NCI-H1417 (cell line): ENCODE measurements at places on chromosomes 1 and 21.

- peak; percentile 13 for DNase-seq
These were observed 11.5 kb upstream of the RUNX3 start for GRCh38 chr1:24941564-24941963.

DNA sequence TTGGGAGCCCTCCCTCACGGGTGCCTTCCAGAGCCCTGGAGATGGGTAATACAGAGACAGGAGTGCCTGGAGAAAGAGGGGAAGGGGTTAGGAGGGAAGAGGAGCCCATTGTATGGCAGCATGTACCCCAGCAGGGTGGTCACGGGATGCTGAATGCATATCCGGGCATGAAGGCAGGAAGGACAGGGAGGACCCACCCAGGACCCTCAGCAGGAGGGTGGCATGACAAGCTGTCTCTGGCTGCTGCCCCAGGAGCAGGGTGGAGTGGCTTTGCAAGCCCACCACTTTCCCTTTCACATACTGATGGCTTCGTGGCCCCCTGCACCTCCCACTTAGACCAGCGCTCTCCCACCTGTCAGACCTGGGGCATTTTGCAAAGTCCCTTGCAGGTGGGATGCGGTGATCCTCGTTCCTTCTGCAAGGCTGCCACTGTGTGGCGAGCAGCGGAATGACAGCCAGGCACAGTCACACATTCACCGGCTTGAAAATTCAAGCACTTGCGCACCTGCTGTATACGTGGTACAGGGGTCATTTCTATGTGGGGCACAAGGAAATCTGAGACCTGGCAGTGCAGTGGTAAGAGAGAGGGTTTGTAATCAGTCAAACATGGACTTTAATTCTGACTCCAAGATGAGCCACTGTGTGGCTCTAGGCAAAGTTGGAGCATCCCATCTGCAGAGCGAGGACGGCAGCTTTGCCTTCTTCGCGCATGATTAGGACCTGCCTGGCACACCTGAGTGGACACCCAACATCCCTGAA is 53.2 kb upstream of the TMEM51 start:
- peak; percentile 54 for DNase-seq

DNA sequence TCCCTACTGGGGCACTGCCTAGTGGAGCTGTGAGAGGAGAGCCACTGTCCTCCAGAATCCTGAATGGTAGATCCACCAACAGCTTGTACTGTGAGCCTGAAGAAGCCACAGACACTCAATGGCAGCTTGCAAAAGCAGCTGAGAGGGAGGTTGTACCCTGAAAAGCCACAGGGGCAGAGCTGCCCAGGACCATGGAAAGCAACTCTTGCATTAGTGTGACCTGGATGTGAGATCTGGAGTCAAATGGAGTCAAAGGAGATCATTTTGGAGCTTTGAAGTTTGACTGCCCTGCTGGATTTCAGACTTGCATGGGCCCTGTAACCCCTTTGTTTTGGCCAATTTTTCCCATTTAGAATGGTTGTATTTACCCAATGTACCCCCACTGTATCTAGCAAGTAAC is 871.4 kb upstream of the PRMT6 start:
- DNase-seq: no peak

DNA sequence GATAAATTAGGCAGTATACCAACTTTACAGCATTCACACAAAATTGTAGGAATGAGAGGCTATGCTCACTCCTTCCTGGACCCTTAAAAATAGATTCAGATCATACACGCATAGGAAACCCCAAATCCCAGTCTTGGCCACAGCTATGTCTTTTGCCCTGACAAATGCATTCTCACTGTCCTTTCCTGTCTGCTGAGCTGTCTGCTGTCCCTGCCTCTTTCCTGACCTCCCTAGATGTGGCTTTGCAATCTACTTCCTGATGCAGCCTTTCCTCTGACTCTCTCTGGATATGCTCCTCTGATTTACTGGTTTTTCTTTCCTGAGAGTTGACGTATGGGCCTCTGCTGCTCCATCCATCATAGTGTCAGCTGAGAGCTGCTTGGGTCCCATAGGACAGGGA is 59.8 kb upstream of the SLC35F3 start:
- no peak for DNase-seq

DNA sequence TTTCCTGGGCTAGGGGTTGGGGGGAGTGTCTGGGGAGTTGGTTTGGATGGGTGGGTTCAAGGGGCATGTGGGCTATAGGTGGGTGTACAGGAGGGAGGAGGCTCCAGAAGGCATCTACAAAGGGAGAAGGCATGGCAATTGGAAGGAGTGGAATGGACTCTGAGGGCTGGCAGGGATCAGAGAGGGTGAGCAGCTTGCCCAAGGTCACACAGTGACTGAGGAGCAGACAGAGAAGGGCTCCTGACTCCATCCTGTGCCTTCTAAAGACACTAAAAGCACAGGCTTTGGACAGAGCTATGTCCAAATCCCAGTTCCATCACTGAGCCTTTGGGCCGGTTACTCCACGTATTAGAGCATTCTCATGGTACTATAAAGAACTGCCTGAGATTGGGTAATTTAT is 151.8 kb downstream of the PTPRU start:
- DNase-seq: no peak

DNA sequence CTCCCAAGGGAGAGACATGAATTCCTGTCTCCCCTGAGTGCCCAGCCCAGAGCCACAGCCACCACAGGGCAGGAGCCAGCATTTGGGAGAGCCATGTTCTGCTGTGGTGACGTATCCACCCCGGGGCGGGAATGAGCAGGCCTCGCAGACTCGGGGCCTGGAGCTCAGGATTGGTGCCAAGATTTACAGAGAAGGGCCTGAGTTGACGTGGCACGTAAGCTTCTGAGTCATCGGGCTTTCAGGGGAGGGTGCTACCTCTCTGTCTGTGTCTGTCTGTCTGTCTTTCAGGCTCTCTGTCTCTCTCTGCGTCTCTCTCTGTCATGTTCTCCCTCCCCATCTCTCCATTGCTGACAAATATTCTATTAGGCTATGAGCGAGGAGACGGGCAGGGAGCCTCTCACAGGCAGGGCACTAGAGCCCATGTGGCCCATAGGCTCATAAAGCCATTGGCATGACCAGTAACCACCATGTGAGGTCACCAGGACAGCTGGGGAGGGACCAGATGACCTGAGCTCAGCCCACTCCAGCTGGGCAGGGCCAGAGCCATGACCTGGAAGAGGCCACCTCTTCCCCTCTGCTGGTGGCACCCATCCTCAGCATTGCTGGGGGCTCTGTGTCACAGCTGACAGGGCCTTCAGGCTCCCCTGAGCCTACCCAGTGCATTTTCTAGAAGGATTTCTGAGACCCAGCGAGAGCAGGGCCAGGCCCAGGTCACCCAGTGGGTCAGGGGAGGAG is 300.0 kb upstream of the VAMP3 start:
- DNase-seq: no peak

DNA sequence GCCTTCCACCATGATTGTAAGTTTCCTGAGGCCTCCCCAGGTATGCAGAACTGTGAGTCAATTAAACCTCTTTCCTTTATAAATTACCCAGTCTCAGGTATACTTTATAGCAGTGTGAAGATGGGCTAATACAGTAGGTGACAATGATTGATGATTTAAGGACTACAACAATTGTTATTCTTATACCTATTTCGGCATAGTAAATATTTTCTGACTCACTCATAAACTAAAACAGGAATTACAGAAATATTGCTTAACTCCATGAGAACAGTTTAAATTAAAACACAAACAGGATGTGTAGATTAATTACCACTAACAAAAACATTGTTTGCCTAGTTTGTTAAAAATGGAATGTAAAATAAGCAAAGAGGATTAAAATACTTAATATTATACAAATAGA is 839.9 kb downstream of the LTN1 start:
- DNase-seq: no peak

- no peak for DNase-seq
These were observed 6.5 kb upstream of the GLRX2 start for GRCh38 chr1:193111641-193112090.

- DNase-seq: no peak
These were observed 91.7 kb downstream of the SLC45A1 start for GRCh38 chr1:8409606-8410005.

GRCh38 chr1:156698995-156699394 is 6.4 kb downstream of the CRABP2 start:
- DNase-seq: no peak

- no peak for DNase-seq
These were observed 34.9 kb upstream of the PTGFRN start for GRCh38 chr1:116874733-116875249.

DNA sequence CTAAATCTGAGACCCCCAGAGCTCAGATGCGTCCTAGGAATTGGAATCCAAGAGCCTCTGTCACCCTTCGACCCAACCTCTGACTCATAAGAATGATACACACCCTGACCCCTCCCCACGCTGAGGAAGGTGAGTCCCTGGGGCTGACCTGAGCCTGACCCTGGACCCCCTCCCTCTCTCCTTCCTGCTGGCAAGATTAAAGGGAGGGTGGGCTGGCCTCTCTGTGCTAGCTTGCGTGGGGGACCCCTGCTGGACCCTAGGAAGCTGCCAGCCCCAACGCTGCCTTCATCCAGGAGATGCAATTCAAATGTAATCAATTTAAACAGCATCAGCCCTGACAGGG is 627 bp downstream of the PLEKHA6 start:
- DNase-seq: no peak

DNA sequence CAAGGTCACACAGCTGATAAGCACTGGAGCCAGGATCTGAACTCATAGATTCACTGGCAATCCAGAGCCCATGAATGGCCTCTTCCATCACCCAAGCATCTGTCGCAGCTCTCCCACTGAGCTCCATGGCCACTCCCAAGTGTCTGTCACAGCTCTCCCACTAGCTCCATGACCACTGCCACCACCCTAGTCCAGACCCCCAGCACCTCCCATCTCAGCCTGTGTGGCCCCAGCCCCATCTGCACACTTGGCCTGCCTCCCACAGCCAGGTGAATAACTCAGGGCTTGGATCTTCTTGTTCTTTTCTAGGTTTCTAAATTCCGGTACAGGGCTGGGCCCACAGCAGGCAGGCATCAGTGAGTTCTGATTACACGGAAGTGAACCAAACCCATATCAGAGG is 76.0 kb downstream of the GLIS1 start:
- DNase-seq: no peak

GRCh38 chr1:15355968-15356625 is 53.6 kb upstream of the EFHD2 start:
- no peak for DNase-seq

- no peak for DNase-seq
These were observed 3.4 kb downstream of the BLZF1 start for GRCh38 chr1:169371404-169371803.

DNA sequence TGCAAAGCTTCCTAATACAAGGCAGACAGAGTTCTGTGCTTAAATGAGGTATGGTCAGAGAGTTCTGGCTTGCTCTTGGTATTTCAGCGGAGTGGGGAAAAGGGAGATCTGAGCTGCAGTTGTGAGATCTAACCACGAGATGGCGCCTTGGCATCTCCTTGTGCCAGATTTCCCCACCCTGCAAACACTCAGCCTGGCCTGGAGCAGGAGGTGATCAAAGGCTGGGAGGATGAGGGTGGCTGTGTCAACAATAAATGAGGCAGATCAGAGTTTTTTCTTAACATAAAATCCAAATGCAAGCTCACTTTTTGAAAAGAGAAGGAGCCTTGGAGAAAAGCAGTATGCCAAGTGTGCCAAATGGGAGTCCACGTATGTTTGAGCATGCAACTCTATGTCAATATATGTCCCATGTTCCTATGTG is 4.1 kb upstream of the TFAP2E start:
- DNase-seq: peak; percentile 42

DNA sequence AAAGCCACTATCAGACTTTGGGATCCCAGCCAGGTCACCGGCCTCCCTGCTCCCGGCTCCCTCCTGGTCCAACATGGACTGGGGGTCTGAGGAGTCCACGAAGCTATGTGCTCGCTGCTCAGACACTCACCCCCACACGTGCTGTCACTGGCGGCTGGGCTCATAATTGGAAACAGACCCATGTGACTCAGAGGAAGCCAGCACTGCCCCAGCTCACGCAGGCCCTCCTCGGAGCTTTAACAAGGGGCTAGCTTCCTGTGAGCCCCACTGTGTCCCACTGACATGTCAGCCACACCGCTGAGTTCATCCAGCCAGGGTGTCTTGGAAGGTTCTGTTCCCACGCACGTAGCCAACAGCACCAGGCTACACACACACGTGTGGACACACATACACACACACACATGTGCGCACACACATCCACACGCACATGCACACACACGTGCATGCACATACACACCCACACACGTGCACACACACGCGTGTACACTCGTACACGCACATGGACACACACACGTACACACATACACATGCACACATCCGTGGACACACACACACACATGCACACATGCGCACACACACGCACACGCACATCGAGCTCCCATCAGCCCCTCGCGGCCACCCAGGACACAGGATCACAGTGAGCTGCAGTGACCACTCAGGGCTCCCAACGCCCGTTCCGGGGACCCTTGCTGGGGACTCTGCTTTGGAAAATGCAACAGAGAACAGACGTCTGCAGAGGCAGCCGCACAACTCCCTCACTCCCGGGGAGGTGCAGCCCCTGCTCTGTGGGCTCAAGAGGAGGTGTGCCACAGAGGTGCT is 18.4 kb upstream of the COL6A2 start:
- DNase-seq: no peak

DNA sequence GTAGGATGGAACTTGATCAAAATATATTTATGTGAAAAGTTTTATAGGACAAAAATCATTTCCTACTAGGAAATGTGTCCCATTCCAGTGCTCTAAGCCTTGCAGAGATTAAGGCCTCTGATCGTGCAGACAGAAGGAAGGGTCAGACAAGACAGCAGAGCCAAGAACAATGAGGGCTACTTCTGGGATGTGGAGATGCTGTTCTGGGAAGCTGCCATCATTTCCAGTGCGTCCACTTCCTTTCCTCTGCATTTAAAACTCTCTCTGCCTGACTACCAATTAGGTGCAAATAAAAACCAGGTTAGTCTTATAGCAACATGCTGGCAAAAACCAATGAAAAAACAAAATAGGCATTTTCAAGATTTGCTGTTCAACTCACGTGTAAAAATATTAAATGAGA is 36.1 kb downstream of the BEND5 start:
- DNase-seq: no peak

GRCh38 chr1:120133228-120133927 is 42.9 kb downstream of the SEC22B start:
- no peak for DNase-seq
